ENCODE measurements at places on chromosomes 7 and 10.
A peak's percentile ranks its signal among the peaks of the same experiment; 100 is the strongest.

DNA sequence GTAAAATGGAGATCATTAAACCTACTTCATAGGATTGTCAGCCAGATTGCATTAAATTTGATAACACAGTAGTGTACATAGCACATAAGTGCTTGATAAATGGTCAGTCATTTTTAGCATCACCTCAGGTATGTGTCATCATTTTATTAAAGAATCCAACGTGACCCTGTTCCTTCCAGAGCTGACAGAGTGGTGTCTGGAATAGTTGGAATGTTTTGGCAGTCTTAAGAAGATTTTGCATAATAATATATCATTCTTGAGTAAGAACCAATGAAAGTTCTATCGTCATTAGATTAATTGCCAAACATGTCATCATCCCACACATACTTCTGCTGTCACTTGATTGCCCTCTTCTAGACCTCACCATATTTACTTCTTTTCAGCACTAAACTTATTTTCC is 451.4 kb upstream of the POM121L12 start:
- no peak for DNase-seq

DNA sequence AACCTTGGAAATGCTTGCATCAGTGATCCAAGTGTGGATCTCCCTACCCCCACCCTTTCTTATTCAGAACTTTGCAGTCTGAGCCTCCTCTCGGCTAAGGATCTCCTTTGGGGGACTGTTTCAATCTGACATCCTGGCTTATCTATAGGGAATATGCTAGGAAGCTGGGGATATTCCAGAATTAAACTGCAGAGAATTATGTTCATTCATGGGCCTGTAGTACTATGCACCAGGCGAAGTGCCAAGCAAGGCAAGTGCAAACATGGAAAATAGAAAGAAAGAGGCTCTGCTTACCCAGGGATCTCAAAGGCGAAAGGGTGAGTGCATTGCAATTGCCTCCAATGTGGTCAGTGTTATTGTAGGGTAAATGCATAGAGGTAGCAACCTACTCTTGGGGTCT is 96.5 kb downstream of the CACNB2 start:
- DNase-seq, result no peak

DNA sequence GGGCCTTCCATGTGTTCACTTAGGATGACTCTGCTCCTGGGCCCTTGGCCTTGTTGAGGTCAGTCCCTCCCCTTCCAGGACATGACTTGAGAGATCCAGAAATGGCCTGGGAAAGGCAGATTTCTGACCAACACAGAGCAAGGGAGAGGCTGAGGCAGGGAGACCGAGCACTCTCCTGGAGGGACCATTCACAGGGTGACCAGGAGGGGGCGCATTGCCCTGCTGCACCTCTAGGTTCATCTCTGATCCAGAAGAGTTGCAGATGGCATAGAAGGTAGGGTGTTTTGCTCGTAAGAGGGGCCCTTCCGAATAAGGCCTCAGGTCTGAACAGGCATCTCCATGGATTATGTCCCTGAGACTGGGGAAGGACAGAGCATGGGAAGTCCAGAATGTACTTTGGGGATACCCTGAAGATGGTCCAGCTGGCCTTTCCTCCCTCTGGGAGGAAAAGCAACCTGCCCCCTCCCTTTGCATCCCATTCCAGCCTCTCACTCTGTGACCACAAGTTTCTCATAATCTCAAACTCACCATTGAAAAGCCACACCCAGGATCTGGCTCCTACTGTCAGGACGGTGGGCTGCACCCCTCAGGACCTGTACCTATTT is 6.6 kb downstream of the DMBT1 start:
- DNase-seq, result peak; percentile 51

DNA sequence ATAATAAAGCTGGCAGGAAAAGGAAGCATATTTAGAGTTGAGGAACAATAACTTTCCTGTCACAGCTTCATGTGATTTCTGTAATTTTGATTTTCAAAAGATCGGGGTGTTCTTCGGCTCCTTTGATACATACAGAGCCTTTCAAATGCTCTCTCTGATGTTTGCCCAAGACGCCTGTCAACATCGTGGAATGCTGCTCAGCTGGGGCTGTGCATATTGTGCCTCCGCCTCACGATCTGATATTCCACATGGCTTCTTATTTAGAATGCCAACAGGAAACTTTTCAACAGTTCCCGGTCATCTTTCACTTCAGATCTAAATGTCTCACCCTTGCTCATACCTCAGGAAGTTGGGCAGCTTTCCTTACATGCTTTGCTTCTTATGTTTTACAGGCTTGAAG is 7.3 kb downstream of the NPY start:
- DNase-seq, result no peak

DNA sequence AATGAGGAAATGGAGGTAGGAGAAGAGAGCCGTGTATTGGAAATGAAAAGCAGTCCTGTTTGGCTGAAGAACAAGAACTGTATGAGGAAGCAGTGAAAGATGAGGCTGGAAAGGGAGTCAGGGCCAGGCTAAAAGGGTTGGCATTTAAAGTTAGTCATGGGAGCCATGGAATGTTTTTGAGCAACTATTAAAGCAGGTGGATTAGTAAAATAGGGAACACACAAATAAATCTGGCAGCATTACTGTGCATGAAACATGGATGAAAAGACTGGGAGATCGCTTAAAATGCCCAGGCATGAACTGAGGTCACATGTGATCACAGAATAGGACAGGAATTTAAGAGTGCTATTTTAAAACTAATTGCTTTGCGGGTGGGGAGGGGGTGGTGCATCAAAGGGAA is 1.4 kb upstream of the IFRD1 start:
- no peak for DNase-seq

DNA sequence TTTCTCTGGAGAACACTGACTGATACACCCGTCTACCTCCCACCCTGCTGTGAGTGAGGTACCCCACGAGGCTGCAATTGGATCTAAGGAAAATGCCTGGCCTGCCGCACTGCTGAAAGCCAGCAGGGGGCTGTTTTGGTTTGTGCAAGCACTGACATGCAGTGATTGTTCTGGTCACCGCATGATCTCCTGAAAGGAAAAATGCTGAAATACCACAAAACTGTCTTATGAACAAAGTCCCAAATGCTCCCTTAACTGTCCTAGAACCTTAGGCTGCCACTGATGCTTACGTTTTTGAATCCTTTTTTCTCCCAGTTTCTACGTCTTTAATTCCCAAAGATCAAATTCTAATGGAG is 132.7 kb downstream of the JCAD start:
- DNase-seq, result peak; percentile 6

DNA sequence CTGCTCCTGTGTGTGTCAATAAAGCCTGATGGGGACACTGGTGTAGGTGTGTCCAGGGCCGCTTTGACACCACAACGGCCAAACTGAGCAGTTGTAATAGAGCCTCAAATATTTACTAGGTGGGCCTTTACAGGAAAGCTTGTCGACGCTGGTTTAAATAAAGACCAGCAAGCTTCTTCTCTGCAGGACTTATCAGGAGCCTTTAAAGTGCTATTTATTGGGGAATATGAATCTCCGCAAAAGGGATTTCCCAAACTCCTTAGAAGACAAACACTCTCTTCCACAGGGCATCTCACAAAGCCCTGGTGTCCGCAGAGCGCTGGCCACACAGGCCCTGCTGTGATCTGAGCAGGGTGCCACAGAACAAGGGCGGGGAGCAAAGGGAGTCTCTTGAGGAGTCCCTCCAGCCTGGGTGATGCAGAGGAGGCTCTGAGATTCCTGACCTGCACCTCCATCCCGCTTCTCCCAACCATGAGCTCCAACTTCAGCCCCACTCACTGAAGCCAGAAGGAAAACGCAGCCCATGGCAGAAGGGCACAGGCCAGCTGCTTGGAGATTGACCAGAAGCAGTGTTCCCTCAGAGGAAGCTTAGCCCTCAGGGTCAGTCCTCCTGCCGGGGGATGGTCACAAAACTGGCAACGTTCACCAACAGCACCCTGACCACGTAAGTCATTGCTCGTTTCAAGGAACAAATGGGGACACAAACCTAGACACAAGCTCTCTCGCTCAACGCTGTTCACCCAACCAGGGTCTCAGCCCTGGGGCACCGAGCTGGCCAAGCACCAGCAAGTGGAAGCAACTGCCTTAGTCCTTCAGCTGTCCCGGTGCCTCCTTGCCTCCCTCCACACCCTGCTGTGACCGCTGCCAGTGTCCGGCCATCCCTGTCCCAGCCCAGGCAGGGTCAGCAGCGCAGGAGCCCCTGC is 129.5 kb downstream of the OAT start:
- DNase-seq, result no peak

DNA sequence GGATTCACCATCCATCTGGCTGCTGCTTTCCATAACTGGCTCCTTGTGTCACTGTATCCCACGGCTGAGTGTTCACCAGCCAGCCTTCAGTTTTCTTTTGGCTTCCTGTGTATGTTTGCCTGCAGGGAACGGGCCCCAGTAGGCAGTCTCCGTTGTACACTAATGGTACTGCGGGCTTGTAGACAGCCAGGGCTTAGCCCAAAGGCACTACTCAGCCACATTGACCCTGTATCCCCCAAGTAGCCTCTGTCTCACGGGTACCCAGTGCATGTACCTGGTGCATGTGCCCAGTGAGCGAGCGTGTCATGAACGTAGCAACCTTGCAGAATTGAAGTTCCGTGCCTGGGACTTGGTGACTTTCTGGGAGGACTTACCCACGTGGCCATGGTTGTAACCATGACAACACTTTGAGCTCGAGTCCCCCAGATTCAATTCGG is 6.1 kb downstream of the PFKFB3 start:
- DNase-seq, result peak; percentile 9

- no peak for DNase-seq
These were observed 614.2 kb upstream of the FOXK1 start for GRCh38 chr7:4067874-4068273.

DNA sequence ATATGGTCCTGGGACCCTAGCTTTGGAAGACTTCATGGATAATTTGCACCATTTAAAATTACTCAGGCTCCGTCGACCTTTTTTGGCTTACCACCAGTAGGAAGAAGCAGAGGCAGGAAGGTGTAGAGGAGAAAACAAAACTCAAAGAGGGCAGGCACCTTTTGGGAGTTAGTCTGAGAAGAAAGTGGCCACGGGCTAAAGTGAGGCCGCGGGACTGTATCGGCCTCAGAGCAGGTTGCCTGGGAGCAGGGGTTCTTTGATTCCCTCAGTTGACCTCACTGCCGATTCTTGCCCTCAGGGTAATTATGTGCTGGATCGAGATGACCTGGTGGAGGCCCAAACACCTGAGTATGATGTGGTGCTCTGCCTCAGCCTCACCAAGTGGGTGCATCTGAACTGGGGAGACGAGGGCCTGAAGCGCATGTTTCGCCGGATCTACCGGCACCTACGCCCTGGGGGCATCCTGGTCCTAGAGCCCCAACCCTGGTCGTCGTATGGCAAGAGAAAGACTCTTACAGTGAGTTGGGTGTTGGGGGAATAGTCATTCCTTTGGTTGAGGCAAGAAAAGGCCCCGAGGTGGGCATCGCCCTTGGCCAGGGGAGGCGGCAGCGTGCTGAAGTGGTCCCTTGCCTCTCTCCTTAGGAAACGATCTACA is 3.1 kb downstream of the MEPCE start:
- no peak for DNase-seq

DNA sequence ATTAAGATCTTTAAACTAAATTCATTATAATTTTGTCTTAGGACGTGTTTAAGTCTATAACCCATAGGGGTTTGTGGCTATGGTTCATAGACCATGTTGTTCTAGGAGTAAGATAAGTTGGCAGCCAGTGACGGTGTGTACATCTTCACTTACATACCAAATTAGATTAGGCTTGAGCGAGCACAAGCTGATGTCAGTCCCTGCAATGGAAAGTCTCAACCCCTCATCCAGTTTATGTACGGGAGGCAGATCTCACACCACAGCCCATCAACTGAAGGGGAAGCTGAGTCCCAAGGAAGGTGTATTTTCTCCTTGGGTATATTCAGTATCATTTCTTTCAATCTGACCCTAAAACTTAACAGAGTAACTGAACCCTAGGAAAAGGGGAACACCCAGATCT is 5.1 kb upstream of the SMC3 start:
- DNase-seq, result no peak

- DNase-seq, result peak; percentile 81
These were observed 46.6 kb downstream of the ALOX5 start for GRCh38 chr10:45420453-45421192.

DNA sequence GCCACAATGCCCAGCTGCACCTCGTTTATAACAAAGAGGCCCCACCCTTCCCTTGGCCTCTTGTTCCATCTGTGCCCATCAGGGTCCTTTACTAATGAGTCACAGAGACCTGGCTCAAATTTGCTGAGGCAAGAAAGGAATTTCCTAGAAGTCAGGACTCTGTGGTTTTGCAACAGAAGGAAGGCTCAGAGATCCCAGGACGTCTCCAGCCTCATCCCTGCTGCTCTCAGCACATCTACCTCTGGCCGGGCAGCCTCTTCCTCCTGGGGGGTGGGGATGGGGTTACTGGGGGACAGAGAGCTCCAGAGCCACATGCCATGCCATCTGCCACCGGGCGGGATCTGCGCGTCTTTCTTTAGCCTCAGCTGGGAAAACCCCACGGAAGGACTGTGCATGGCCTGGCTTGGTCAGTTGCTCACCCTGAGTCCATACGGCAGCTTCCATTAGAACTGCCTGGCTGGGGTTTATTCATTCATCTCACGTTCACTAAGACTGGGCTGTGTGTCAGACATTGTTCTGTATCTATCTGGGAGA is 41.9 kb upstream of the PSMG3 start:
- no peak for DNase-seq

DNA sequence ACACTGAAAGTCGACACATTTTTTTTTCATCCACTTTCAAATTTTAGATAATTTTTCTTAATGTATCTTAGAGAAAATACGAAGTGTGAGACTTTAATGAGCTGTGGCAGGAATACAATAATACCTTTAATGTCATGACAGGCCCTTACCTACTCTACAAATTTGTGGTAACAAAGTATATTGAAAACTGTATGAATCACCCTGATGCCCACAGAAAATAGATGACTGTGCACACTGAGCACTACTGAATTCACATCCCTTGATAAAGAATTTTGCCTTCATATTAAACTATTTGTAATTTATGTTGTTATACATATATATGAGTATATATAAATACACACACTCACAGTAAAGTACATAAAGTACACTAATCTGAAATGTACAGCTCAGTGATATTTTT is 51.7 kb downstream of the AKR1D1 start:
- no peak for DNase-seq

DNA sequence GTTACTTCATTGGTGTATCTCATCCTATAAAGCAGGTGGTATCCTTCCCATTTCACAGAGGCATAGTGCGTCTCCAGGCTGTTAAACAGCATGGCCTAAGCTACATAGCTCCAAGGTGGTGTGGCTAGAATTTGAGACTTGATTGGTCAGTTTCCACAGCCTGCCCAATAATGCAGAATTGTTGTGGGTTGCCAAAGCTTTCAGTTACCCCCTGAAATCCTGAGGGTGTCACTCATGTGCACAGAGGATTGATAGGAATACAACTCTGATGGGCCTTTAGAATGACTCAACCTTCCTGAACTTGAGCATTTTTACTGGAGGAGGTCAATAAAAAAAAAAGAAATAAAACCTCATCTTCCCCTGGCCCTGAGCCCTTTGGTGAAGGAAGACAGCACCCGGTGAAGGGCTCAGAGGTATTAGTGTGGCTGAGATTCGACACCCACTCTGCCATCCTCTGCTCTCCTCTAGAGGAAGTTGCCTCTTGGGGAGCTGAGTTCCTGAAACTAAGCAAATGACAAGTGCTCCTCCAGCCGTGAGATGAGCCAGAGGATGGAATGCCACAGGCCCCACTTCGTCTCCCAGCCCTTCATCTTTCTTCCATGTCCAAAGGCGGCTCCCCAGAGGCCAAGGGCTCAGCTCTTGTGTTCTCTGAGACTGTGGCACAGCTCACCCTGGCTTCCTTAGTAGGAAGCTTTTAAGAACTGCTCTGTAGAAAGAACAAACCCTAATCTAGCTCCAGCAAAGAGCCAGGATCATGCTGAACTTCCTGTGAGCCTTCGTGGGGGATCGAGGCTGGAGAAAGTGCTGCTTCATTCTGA is 1.0 kb downstream of the ACSL5 start:
- peak; percentile 24 for DNase-seq
